AG04450 (cell line): ENCODE measurements at places on chromosomes 2 and 18. TPM values are rescaled to one million over a fixed set of nuclear protein-coding genes. Genes with fewer than 3 reads are reported as not detected.

Gene SCYGR4
- polyA plus RNA-seq, result not detected in 2 replicates

DNA sequence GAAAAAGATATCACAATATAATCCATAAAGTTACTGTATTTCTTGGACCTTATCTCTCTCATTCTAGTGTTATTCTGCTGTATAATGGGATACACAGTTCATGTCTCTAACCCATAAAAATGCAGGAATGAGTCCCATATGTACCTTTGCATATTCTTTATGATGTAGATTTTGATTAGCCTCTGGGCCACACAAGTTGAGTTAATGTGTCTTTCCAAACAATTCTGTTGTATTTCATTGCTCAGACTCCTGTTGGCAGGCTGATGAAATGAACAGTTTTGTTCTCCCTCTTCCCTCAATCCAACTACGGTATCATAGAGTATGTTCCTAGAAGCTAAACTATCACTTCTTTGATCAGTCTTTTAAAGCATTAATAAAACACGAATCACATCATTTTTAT lies 113.2 kb upstream of the SATB2 start:
- no peak for DNase-seq

Gene PJVK
- 2.1 and 3.4 TPM in 2 replicates for polyA plus RNA-seq

Gene EN1
- not detected in 2 replicates for polyA plus RNA-seq

DNA sequence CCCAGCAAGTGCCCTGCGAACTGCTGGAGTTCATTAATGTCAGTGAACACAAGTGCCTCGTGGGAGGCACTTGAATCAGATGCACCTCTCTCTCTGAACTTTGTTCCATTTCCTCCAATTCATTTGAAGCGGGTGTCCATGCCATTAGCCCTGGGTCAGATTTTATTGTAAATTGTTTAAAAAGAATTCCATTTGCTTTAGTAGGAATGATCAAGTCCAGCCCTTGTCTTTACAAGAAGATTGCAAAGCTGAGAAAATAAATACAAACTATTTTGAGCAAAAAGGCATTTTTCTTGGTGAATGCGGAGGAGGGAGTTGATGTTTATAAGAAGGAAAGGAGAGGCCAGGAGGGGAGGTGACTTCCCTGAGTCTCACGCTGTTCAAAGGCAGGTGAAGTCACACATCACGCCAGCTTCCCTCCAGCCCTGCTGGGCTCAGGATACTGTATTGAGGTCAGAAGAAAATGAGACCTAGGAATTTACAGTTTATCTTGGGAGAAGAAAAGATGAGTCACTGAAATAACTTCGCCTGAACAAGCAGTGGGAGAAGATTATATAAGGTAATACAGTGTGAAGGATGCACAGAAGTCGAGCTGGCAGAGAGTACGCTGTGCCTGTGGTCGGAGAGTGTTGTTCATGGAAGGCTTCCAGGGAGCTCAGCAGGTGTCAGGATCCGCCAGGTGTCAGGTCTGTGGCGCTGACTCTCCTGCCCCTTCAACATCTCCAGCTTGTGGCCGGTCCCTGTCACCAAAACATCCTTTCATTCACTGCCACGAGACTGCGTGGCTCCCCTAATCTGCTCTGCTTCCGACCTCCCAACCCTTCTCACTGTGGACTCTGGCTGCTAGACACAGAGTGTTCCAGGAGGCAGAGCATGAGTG lies 36.5 kb downstream of the EFR3B start:
- DNase-seq, result peak; percentile 72

Gene ASPRV1
- 0.06 and 0.11 TPM in 2 replicates for polyA plus RNA-seq

Gene SLC5A7
- not detected in 2 replicates for polyA plus RNA-seq

Gene APLF
- polyA plus RNA-seq, result 2.5 and 3.6 TPM in 2 replicates

GRCh38 chr2:224086226-224086914 lies 47.3 kb upstream of the SERPINE2 start:
- DNase-seq, result no peak

DNA sequence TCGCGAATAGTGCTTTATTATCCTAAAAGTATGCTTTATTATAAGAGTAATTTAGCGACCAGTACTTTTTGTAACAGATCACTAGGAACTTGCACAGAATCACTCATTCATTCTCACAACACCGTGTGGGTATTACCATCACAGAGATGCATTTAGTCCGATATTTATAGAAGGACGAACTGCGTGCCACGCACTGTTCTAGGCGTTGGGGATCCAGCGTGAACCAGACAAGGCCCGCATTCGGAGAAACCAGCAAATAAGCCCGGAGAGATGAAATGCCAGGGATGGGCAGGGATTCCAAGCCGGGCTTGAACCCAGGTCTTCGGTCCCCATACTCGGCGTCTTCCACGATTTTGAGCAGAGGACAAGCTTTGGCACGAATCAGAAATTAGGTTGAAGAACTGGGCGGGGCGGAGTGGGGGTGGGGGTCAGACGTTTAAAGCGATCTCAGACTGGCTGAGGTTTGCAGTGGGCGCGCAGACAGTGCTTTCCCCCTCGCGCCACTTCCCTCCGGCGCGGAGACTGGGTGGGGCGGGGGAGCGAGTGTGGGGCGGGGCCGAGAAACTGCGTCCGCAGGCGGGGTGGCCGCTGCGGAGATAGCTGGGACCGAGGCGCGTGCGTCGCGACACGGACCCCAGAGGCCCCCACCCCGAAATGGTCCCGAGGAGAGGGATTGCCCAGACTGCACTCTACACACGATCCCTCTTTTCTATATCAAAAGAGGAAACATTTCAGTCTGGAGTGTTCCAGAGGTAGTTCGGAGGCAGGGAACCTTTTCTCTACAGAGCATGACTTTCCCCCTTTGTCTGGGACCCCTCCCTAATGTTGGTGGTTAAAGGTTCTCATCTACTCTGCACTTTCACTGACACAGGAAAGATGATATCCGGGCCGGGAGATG lies 1.1 kb upstream of the CXCR4 start:
- DNase-seq, result no peak

DNA sequence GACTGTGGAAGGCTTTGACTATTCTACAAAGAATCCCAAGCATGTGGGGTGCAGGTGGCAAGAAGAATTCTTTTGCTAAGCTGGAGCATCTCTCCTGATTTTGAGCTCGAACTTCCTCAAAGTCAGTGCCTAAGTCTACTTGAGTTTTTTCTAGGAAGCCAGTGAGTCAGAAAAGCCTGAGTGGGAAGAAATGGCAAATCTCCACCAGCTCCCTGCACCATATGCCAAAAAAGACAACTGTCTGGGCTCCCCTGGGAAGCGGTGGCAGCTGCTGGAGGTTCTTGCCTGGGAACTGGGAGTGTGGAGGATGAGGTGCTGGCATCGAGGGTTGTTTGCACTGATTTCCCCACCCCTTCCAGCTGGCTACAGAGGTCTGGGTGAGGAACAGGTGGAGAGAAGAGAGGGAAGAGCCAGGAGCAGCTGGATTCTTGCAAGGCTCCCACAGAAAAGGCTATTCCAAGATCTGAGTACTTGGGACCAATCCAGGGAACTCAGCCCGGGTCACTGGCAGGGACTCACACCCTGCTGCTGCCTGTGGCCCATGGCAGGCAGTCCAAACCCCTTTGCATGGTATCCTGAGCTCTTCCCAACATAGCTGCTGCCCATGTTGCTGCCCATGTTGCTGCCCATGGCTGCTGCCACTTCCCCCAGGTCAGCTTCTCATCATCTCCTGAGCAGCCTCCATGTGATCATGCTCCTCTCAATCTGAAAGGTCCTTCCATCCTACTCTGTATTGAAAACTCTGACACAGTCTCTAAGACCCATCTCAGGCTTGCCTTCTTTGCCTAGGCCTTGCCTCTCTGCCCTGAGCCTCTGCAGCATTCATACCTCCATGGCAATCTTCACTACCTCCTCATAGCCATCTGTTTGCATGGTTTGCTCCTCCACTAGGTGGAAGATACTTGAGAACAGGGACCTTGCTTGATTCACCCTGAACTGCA lies 128.3 kb upstream of the SPATS2L start:
- DNase-seq, result peak; percentile 49

Gene ATF2
- polyA plus RNA-seq, result 61.1 and 70.1 TPM in 2 replicates

- no peak for DNase-seq
These were observed 55.9 kb downstream of the ICOS start for GRCh38 chr2:203992509-203992908.

Gene RASGRP3
- polyA plus RNA-seq, result 1.1 and 1.4 TPM in 2 replicates

Gene CAPN14
- polyA plus RNA-seq, result 0.09 TPM in 2 replicates

DNA sequence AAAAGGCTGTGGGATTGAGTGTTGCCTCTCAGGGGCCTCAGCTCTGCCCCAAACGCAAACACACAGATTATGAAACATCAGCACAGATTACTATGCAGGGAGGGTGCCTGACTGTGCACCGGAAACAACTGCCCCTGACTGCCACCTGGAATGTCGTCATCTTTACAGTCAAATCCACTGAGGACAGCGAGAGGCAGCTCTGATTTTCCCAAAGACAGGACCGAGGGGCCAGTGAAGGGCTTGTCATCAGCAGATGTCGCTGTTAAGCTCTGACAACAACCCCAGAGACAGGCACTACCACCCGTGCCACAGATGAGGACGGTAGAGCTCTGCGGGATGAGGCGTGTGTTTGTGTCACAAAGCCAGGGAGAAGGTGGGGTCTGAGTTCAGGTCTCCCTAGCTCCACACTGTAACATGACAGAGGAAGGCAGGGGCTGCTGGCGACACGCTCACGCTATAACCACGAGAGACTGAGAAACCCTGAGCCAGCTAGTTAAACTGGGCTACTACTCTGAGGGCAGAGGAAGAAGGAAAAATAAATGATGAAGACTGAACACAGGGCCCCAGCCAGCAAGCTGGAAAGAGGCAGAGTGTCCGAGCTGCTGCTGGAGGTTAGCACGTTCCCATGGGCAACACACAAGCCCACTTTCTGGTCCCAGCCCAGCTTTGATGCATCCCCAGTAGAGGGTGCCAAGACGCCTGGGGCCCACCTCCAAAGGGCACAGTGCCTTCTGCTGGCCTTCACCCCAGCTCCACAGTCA lies 47.0 kb downstream of the PARD6G start:
- DNase-seq, result no peak

- DNase-seq, result no peak
These were observed 161.6 kb downstream of the BCL11A start for GRCh38 chr2:60391649-60392375.

Gene COPS9
- polyA plus RNA-seq, result 322 and 360 TPM in 2 replicates

DNA sequence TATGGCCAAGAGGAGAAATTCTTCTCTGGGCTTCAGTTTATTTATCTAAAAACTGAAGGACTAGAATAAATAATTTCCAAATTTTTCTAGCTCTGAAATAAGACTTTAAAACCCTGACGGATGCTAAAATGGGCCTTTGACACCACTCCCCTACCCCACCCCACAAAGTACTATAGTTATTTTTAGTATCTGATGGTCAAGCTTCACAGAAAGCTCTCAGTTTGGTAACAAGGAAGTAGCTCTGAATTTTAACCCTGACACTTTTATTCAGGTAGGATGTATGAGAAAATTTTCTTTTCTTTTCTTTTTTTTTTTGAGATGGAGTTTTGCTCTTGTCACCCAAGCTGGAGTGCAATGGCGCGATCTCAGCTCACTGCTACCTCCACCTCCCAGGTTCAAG lies 2.4 kb downstream of the RBKS start:
- no peak for DNase-seq

GRCh38 chr2:195572895-195573683 lies 83.9 kb upstream of the SLC39A10 start:
- DNase-seq, result no peak

DNA sequence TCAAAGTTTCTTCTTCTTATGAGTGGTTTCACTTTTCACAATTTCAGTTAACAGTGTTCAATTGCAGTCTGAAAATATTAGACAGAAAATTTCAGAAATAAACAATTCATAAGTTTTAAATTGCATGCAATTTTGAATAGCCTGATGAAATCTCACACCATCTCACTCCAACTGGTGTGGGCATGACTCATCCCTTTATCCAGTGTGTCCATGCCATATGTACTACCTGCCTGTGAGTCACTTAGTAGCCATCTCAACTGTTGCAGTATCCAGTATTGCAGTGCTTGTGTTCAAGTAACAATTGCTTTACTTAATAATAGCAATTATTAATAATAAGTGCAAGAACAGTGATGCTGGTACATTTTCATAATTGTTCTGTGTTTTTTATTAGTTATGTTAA lies 1202.5 kb downstream of the DSC3 start:
- DNase-seq, result no peak

DNA sequence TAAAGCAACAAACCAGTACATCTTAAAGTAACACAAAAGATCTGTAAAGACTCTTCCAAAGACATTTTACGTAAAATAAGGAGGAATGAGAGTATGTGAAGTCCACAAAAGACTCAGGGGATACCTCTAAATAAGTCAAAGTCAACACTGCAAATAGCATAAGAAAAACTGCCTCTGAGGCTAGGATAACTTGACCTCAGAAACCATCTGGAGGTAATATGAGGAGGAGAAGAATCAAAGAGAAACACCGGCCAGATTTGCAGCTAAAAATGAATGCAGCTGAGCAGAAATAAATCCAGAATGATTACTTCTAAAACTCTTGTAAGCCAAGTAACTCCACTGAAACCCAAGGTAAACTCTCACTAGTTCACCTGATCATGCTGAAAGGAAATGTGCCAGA lies 52.2 kb upstream of the ERMN start:
- DNase-seq, result no peak

DNA sequence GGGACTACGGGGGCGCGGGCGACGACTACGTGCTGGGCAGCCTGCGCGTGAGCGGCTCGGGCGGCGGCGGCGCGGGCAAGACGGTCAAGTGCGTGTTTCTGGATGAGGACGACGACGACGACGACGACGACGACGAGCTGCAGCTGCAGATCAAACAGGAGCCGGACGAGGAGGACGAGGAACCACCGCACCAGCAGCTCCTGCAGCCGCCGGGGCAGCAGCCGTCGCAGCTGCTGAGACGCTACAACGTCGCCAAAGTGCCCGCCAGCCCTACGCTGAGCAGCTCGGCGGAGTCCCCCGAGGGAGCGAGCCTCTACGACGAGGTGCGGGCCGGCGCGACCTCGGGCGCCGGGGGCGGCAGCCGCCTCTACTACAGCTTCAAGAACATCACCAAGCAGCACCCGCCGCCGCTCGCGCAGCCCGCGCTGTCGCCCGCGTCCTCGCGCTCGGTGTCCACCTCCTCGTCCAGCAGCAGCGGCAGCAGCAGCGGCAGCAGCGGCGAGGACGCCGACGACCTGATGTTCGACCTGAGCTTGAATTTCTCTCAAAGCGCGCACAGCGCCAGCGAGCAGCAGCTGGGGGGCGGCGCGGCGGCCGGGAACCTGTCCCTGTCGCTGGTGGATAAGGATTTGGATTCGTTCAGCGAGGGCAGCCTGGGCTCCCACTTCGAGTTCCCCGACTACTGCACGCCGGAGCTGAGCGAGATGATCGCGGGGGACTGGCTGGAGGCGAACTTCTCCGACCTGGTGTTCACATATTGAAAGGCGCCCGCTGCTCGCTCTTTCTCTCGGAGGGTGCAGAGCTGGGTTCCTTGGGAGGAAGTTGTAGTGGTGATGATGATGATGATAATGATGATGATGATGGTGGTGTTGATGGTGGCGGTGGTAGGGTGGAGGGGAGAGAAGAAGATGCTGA lies 1.4 kb downstream of the SOX11 start:
- DNase-seq, result no peak

- no peak for DNase-seq
These were observed 4.8 kb upstream of the RBBP8 start for GRCh38 chr18:22928339-22928738.

- DNase-seq, result no peak
These were observed 151.8 kb downstream of the PIK3C3 start for GRCh38 chr18:42106784-42107183.

GRCh38 chr2:237471438-237472186 lies 15.4 kb upstream of the MLPH start:
- no peak for DNase-seq
